ENCODE measurements at places on chromosomes 7 and 10.
A peak's percentile ranks its signal among the peaks of the same experiment; 100 is the strongest.

- no peak for DNase-seq
These were observed 70.4 kb upstream of the CC2D2B start for GRCh38 chr10:95837356-95837776.

DNA sequence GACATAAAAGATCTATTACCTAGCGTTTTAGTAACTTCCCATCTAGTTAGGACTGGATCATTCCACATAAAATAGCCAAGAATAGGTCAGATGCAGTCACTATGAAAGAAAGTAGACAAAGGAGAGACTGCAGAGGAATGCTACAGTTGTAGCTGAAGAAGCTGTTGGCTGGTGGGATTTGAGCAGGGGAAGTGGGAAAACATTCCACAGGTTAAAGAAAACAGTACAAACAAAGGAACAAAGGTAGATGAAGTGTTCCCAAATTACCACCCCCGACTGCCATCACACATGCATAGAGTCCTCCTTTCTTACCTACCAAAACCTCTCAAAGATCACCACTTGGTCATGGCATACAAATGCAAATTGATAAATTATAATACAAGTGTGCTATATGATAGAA, 41.8 kb downstream of the DLD start:
- no peak for DNase-seq

GRCh38 chr10:128835361-128835760, 631.7 kb upstream of the MGMT start:
- no peak for DNase-seq

DNA sequence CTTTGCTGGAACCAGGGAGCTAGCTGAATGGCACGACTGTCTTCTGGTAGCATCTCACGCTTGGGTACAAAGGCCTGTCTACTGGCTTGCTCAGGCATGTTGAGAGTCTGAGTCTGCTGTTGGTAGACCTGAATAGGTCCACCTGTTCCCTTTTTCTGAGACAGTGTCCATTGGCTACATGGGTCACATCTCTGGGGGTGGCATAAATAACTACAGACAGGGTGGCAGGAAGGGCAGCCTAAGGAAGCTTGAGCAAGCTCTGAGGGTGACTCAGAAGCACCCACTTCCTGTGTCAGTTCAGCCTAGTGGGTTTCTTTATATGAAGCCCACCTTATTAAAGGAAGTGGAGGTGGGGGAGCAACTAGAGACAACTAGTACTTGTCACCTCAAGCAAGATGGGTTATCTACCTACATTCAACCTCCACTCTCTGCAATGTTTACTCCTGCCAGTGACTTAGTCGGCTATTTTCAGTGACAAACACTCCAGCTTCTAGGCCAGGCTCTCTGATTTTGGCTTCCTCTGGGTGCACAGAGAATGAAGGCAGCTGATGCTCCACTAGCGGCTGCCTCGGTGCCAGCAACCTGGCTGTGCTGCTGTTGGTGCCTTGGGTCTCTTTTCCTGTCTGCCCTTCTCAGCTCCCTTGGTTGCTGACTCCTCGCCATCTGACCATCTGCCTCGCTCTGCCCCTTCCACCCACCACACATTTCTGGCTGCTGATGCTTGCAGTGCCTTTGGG, 5.7 kb upstream of the ZYX start:
- peak; percentile 76 for DNase-seq

DNA sequence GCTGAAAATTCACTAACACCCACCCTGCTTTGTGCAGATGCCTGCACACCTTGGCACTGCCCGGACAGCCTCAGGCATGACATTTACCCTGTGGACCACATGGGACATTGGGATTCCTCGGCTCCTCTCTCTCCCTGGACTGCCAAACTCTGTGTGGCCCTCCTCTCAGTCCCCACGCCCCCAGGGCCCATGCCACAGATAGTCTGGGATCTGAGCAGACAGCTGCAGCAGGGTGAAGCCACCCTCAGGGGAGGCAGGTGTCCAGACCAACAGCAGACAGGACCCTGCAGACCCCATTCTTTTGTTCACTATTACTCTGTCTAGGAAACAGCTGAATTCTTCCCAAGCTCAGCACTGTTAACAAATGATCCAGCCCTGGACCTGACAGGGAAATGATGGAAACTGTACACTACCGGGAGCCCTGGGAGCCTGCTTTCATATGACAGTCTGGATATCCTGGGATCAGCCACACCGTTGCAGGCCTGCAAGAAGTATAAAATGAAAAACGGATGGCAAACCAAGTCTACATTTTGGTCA, 83.4 kb downstream of the VOPP1 start:
- DNase-seq = no peak

DNA sequence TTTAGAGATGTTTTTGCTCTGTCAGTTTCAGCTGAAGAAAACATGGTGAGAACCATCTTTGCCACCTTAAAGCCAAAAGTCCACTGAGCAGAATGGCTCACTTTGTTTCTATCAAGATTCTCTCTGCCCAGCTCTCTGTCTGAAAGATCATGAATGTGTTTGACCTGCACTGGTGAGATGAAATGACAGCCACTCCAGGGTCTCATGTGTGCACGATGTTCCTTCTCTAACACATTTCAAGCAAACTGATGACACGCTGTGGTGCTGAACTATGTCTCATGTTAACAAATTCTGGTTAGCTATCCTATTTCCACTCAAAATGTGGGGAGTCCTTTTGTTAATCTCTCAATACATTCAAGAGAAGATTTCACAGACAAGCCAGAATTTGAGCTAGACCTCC, 260.6 kb downstream of the GLI3 start:
- DNase-seq = no peak

DNA sequence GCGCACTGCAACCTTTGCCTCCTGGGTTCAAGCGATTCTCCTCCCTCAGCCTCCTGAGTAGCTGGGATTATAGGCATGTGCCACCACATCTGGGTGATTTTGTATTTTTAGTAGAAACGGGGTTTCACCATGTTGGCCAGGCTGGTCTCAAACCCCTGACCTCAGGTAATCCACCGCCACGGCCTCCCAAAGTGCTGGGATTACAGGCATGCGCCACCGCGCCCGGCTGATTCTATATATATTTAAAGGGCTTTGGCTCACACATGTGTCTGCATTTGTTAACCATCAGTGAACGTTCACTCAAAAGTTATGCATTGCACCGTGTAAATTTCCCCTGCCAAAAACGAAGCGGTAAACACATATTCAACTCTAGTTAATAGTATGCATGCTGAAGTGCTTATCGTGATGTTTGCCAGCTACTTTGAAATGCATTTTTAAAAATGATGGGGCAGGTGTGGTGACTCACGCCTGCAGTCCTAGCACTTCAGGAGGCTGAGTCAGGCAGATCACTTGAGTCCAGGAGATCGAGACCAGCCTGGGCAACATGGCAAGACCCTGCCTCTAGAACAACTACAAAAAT, 17.7 kb upstream of the WIPI2 start:
- no peak for DNase-seq

GRCh38 chr7:118217210-118217619, 7.3 kb upstream of the ANKRD7 start:
- no peak for DNase-seq

- no peak for DNase-seq
These were observed 107.7 kb downstream of the CACNA2D1 start for GRCh38 chr7:82335927-82336326.

DNA sequence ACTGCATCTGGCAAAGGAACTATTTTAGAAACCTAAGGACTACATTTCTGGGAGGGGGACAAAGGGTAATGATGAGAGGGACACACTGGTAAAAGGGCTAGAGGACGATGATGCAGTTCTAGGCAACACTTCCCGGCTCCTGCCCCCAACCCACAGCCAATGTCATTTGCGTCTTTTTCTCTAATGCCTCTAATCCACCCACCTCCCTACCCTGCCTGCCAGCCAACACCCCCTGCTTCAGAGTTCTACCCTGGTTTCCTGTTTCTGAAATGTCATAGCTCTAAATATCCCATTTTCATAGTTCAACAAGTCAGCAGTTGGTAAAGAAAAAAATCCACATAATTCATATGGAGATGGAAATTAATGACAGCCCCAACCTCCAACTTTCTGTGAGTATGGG, 79.0 kb downstream of the KIAA1549 start:
- no peak for DNase-seq

DNA sequence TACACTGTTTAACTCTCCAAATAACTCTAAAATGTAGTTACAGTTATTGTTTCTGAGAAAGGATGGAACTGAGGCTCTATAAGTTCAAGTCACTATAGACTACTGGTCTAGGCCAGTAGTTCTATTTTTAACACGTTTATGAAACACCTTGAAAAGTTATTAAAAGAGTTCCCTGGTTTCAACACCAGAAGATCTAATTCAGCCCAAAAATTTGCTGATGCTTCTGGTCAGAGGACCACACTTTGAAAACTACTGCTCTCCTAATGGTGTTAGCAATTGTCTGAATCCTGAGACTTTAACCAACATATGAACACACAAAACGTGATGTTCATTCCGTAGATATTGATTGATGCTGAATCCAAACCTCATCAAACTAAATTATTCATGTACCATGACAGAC, 658.6 kb upstream of the STEAP1 start:
- DNase-seq = no peak

DNA sequence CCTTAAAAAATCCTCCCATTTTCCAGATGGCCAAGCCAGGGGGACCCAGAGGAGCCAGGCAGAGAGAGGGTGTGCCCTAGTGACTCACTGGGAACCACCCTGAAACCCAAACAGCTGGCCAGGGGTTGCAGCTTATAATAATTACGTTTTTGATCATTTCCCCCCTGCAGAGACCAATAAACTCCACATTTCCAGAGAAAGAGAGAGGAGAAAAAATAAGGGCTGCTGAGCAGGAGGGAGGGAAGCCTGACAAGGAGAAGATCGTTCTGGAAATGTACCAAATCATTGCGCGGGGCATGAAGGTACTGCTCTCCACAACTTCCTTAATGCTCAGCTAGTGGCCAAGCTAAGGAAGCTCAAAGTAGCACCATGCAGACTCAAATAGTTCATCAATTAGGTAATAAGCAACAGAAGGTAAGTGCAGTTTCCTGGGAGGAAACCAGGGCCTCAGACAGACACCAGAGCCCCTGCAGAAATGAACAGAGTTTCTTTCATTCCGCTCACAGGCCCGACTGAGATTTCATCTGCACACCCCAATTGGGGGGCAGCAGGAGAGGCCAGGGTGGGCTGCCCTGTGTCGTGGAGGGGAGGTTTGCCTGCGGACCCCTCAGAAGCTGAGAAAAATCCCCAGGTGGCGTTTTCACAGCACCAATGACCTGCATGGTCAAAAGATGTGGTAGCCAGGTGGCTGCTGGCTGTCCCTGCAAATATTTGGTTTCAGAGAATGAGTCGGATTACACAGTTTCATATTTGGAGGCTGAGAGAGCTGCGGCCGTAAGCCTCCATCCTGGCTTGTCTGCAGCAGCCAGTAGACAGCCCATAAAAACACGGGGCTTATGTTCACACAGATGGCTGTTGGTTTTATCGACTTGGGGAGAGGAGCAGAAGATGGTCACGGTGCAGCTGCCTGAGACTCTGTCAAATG, 153.2 kb upstream of the LYZL2 start:
- DNase-seq = no peak

GRCh38 chr10:30973737-30974136, 57.9 kb downstream of the ZNF438 start:
- peak; percentile 37 for DNase-seq

DNA sequence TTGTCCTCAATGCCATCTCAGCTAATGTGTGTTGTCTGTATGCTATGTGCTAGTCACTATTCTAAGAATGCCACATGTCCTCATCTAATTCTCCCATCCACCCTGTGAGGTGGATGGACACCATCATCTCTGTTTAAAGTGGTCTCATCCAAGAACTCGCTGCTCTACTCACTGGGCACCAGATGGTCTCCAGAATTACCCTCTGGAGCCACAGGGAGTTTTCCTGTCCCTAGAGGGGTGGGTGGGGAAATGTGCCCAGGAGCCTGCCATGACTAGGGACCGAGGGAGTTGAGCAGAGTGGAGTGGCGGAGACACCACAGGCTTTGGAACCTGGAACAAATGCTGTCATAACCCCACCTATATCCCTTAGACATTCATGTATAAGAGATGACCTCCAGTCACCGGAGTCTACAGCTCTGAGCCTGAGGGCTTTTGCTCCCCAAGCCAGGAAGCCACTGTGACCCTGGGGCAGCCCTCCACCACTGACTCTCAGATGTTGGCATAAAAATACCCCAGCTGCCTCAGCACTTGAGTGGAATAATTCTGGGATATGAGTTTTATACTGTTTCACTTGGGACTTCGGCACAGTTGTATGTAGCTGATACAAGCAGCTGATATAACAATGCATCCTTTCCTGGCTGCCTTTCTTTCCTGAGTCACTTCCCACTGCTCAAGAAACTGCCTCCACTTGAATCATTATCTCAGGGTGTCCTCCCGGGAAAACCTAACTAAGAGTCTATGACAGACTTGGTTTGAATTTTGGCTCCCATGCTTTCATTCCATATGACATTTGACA, 61.5 kb upstream of the RAPGEF5 start:
- DNase-seq = no peak

DNA sequence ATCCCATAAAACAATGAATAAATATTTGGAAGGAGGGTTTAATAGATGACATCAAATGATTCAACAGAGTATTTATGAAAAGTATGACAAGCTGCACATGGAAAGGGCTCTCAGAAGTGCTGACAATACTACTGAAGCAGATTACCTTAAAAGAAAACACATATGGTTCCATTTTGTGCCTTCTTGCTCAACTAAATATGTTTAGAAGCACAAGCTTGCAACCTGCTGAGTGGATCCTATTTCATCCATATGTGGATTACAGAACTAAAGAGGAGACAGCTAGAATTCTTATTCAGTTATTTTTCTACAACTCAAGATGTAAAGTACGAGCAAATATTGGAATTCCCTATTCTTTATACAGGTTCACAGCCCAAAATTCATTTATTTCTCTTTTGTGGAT, 340.6 kb downstream of the TFEC start:
- no peak for DNase-seq
